DMS79 treated with DMSO at 0.1 percent for 48 hours (cell line): ENCODE measurements at places on chromosomes 2 and 18.
A peak's percentile ranks its signal among the peaks of the same experiment; 100 is the strongest.

DNA sequence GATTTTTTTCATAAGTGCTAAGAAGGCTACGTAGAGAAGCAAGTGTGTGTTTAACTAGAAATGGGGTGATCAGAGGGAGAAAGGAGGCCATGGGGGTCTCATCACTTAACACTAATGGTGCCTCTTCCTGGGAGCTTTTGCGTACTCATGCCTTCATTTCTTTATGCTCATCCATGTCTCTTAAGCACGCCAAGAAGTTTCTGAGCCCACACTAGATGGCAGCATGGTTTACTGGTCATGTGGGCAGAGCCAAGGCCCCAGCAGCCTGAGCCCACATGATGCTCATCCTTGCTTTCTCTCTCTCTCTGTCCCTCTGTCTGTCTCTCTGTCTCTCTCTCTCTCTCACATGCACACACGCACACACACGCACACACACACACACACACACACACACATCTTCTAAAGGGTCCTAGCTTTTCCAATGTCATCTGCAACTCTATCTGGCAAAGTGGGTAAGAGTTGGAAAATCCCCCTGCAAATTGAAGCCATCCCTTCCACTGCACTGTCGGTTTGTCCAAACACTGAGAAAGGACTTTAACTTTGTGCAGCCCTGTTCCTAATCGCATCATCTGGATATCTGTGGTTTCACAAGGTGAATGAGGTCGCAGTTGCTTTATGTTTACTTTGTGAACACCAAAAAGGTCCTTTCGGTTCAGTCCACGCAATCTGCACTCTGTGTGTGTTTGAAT, 137.1 kb upstream of the CCDC68 start:
- DNase-seq: no peak

GRCh38 chr2:232310121-232310520, 68.4 kb upstream of the ALPP start:
- no peak for DNase-seq

DNA sequence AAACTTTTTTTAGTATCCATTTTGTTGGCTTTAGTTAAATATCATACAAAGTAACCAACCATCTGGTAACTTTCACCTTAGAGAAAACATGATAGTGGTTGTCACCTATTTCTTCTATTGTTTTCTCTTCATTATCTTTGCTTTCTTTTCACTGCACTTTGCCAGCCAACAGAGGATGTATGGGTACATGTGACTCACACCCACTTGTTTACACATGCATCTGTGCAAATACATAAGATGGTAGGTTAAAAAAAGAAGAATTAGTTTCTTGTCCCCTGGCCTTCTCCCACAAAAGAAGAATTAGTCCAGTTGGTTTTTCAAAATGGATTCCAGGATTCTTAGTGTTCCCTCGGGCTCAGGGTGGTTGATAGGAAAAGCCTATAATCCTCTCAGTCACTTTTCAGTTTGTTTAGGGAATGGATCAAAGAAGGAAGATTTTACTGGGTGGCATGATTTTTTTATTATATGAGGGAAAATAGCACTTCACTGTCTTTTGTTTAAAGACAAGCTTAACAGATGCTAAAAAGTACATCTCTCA, 46.6 kb downstream of the CDK15 start:
- no peak for DNase-seq

- DNase-seq: no peak
Measured at GRCh38 chr2:20453087-20453486, 6.2 kb downstream of the RHOB start.

- DNase-seq: no peak
Measured at GRCh38 chr18:62175521-62175920, 11.3 kb downstream of the PIGN start.

GRCh38 chr2:40734797-40735196, 282.9 kb upstream of the SLC8A1 start:
- DNase-seq: no peak

DNA sequence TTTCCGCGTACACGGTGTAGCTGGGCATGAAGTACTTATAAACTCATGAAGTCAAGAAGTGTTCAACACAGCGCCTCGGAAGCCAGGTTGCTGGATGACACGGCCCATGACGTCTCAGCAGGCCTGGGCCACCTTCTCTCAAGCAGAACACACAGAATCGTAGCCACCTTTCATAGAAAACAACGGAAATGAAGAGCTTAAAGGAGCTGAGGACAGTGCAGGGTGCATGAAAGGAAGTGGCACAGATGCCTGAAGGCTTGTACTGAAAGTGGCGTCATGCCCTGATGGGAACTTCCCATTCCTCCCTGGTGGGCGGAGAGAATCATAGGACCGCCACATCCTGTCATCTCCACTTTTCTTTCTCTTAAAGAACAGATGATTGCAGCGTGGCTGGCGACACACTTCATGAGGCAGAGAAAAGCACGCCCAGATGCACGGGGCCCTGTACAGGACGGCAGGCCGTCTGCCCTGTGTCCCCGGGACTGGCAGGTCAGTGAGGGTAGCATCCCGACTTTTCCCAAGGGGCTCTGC, 31.1 kb downstream of the HDAC4 start:
- DNase-seq: peak; percentile 53

GRCh38 chr18:47993409-47993808, 63.0 kb upstream of the SMAD2 start:
- no peak for DNase-seq

DNA sequence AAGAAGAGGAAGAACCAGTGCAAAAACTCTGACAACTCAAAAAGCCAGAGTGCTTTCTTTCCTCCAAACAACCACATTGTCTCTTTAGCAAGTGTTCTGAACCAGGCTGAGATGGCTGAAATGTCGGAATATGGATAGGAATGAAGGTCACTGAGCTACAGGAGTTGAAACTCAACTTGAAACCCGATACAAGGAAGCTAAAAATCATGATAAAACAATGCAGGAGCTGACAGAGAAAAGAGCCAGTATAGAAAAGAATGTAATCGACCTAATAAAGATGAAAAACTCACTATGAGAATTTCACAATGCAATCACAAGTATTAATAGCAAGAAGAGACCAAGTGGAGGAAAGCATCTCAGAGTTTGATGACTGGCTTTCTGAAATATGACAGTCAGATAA, 15.0 kb upstream of the EIF2AK3 start:
- DNase-seq: no peak
